ENCODE measurements at places on chromosomes 11 and 22. TPM values are rescaled to one million over a fixed set of nuclear protein-coding genes. Genes with fewer than 3 reads are reported as not detected.

Gene RIN1
- 6.1 TPM for total RNA-seq

Gene PAX6
- total RNA-seq = not detected

Gene ZNF214
- total RNA-seq = 3.1 TPM

Gene OR4C15
- total RNA-seq = not detected

Gene IGF2
- 36.5 TPM for total RNA-seq

- DNase-seq = no peak
These were observed 360.3 kb upstream of the PDGFD start for GRCh38 chr11:104524254-104524653.

GRCh38 chr11:16607675-16608644 is 130.5 kb upstream of the C11orf58 start:
- DNase-seq = peak; percentile 77

DNA sequence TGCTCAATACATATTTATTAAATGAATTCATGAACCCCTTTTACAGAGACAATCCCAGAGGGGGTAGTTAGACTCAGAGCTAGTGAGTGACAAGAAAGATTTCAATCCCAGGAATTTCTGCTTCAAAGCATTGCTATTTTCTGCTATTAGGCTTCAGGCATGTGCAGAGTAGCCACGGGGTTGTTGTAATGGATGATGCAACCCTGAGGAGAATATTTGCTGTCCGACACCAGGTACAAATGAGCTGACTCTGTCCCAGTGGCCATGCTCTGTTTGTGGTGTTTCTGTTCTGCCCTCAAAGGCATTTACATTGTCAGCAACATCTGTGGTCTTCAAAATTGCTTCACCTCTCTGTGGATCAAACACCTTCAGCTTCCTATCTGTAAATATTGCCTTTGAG is 102.6 kb downstream of the CSNK2A3 start:
- DNase-seq = no peak

GRCh38 chr11:7657306-7658025 is 15.8 kb downstream of the CYB5R2 start:
- DNase-seq = peak; percentile 78

DNA sequence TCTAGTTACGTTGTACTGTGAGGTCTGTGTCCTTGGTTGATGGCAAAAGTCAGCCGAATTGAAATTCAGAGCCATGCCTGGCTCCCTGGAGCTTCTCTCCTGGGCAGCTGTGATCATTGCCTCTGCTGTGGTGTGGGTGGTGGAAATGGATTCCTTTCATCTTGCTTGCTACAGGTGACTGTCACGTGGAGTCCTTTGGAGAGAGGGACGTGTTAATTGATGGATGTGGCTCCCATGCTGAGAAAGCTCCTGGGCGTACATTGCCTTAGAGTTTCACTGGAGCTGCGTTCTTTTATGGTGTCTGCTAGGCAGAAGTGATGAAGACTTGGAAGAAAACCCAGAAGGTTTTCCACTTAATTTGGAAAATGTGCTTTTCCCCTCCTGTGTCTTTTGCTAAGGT is 41.9 kb upstream of the PPP6R3 start:
- DNase-seq = no peak

- no peak for DNase-seq
These were observed 30.3 kb downstream of the IGF2 start for GRCh38 chr11:2108675-2109491.

DNA sequence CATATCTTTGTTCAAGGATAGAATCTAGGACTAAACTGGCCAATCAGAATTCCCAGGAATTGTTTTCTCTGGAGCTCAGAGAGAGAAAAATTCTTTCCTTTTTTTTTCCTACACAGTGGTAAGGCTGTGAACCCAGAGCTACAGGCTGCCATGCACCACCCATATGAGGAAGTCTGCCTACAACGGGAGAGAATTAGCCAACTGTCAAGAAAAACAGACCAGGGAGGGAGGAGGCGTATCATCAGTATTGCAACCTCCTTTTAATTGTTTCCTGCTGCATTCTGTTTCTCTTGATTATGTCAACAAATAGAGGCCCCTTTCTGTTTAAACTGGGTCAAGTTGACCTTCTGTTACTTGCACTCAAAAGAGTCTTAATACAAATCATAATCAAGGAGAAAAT is 176.5 kb upstream of the UBASH3B start:
- DNase-seq = no peak

DNA sequence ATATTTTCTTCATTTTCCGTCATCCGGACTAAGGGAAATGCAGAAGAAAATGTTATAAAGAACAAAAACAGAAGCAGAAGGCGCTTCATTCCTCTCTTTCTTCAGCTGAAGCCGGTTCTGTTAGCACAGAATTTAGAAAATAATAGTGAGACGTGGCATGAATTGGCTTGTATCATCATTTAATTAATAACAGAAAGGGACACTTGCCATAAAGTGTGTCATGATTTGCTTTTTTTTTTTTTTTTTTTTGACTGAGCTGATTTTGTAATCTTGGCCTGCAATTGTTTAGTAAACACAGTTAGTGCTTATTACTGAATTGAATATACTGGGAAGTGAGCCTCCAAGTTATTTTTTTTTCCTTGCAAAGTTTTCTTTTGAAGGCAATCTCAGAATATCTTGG is at the start of gene MMP27:
TSS of gene MMP27 (minus strand) at position 144 of the 400 bp plus-strand sequence. CDS start at position 89, 55 bp downstream.
- no peak for DNase-seq

- no peak for DNase-seq
These were observed 7.9 kb downstream of the RTN4RL2 start for GRCh38 chr11:57468276-57468675.

DNA sequence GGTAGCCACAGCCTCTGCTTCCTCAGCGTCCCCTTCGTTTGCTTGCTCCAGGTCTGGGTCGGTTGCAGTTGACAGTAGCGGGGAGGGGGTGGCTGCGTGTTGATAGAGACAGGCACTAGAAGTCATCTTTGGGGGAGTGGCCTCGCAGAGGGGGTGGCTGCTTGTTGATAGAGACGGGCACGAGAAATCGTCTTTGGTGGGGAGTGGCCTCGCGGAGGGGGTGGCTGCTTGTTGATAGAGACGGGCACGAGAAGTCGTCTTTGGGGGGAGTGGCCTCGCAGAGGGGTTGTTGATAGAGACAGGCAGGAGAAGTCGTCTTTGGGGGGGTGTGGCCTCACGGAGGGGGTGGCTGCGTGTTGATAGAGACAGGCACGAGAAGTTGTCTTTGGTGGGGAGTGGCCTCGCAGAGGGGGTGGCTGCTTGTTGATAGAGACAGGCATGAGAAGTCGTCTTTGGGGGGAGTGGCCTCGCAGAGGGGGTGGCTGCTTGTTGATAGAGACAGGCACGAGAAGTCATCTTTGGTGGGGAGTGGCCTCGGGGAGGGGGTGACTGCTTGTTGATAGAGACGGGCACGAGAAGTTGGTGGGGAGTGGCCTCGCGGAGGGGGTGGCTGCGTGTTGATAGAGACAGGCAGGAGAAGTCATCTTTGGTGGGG is 328.3 kb downstream of the TBC1D22A start:
- no peak for DNase-seq

DNA sequence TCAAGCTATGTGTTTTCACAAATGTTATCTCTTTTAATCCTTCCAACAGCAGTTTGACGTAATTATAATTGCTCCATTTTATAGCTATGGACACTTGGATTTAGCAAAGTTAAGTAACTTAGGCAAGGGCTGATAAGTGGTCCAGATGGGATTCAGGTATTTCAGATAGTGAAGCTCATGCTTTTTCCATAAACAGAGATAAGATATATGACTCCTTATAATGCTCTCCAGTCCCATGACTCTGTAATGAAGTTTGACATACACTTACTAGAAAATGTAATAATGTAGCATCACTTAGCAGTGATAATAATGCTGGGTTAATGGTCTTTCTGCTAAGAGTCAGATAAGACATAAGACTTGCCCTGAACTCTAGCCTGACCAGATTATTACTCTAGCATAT is 892.1 kb downstream of the LRRC4C start:
- DNase-seq = no peak

DNA sequence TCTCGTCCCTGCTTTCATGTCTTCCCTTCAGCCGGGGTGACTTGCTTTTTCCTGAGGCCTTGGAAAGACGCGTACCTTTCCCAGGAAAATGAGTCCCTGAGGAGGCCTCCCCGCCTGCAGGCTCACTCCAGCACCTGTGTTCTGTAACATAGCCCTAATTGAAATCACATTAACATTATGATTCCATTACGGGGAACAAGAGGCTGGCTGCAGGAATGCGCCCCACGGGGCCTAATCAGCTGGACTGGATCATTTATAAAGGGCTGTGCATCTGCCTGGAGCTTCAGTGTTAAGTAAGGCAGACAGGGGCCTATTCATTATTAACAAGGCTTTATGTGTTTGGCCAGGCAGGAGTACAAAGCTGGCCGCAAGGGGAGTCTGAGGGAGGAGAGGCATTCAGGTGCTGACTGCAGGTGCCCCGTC is 41.9 kb upstream of the TSPAN18 start:
- DNase-seq = no peak

GRCh38 chr11:57662893-57663292 is 5.0 kb upstream of the ZDHHC5 start:
- DNase-seq = no peak

DNA sequence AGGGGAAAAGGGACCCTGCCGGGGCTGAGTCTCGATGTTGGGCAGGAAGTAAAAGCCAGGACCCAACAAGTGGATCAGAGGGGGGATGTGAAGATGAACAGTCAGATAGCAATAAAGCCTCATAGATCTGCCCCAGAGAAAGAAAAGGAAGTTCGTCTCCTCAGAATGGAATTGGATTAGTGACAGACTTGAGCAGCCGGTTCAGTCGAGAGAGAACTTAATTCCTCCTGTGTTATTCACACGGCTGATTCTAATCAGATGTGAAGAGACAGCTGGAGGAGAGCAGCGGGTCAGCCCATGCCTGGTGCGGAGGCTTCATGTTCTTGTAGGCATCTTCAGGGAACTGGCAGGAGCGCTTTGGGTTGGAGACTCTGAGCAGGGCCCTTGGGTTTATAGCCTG is 29.3 kb upstream of the CABP7 start:
- no peak for DNase-seq

DNA sequence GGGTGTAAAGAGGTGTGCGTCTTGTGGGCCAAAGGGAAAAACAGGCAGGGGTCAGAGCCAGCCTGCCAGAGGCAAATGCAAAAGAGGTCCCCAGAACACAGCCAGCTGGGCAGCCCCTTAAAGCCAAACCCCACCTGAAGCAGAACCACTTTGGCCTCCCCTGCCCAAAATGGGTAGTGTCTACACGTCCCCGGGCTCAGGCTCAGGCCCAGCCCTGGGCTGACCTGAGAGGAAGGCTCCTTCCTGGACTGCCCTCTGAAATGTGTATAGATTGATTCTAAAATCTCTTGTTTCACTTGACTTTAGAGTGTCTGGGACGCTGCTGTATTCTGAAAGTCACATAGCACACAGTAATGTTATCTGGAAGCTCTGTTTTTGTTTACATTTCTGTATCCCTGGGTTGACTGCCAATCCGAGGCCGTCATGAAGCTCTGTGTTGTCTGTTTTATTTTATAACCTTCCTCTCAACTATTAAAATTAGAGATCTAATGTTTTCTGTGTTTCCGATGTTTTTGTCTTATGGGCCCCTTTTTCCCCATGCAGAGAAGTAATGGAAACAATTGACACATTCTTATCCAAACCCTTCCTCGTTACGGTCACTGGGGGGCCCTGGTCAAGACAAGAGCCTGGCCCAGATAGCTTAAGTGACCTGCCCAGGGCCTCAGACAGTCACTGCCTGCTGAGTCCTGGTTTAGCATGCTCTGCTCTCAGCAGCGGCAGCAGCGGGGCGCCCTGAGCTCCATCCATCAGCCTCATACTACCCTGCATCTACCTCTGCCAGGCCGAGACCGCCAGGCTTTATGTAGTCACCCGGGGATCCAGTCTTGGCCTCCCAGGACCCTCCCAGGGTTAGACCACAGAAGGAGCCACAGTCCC is 10.1 kb downstream of the OVOL1 start:
- no peak for DNase-seq

DNA sequence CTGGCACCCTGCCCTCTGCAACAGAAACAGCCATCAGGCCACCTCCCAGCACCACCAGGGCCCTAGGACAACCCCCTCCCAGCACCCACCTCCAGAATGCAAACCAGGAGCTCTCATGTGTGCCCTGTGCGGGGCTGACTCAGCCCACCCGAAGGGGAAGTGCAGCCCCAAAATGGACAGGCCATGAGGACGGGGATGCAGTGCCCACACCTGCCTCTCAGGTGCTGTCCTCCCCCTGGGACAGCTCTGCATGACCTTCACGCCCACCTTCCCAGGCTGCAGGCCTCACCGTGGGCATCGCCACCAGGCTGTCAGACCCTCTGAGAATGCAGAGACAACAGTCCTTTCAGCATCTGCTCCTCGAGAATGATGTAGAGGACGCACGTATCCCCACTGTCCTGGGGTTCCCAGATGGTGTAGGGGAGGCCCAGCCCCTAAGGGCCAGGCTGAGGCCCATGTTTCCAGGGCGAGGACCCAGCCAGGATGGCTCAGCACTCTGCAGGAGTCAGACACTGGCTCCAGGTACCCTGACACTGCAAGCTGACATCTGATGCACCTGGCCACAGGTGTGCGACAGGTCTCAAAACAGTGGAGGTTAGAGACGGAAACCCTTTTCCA is 13.5 kb downstream of the MOB2 start:
- no peak for DNase-seq

DNA sequence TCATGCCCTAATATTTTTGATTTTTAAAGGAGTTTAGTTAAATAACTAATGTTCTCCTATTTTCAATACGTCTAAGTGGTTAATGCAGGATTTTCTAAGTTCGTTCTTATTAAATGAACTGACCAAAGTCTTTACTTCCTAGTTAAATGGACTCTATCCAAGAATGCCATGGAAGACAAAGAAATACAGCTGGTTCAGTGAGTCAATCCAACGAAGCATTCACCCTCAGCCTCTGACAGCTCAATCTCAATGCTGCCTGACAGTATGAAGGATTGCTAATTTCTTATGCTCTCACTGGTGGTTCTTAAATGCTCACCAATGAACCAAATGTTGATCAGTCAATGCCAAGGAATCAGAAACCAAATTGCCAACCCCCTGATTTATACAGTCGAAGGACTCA is 219.4 kb downstream of the CADM1 start:
- DNase-seq = no peak

GRCh38 chr11:117193130-117194020 is 5.8 kb upstream of the TAGLN start:
- DNase-seq = peak; percentile 56

- peak; percentile 51 for DNase-seq
These were observed 14.0 kb downstream of the IGLL1 start for GRCh38 chr22:23565915-23566704.

DNA sequence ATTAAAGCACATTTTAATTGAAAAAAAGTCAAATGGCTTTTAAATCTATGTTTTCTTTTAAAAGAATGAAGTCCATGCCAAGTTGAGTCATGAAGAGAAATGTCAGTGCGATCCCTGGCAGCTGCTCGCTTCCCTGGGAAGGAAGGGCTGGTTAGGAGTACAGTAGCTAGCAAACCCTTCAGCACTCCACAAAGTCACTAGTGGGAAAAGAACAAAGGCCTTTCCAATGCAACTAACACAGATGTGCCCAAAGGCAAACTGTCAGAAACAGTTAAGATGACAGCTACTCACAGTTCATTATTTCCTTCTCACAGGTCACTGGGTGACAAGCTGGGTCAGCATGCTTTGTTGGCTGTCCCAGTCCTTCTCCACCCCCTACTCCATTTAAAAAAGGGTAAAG is 308.7 kb downstream of the DCDC1 start:
- DNase-seq = no peak

Data from sigmoid colon (tissue), 7 donors.